ENCODE measurements at places on chromosomes 4 and X.
A peak's percentile ranks its signal among the peaks of the same experiment; 100 is the strongest.

GRCh38 chr4:152588869-152589268 is 53.0 kb upstream of the FBXW7 start:
- DNase-seq = no peak

GRCh38 chr4:152936446-152937335 is 568 bp downstream of the FHDC1 start:
- no peak for DNase-seq

- no peak for DNase-seq
Measured at GRCh38 chr4:23923840-23924239, 34.0 kb upstream of the PPARGC1A start.

- no peak for DNase-seq
Measured at GRCh38 chr4:7844594-7844991, 95.1 kb downstream of the AFAP1 start.

- no peak for DNase-seq
Measured at GRCh38 chrX:17183566-17183965, 191.4 kb upstream of the NHS start.

DNA sequence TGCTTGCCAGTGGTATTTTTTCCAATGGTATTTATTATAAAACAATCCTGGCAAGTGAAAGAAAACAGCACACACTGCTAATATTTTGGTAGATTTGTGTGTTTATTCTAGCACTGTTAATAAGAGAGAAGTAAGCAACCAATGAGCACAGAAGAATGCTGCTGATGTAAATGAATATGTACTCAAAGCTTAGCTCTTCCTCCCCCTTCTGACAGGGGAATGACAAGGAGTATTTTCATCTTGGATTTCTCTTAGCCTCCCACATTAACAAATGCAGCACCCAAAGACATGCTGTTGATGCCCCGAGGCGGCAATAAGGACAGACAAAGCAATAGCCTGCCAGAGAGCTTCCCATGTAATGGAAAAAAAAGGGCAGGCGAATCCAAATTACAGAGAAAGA is 18.6 kb downstream of the ARHGAP6 start:
- no peak for DNase-seq

- no peak for DNase-seq
Measured at GRCh38 chrX:49058794-49059193, at the start of gene CCDC120. CCDC120 (plus strand) TSS chrX:49058999; CDS start chrX:49062042, 3,043 bp downstream.

DNA sequence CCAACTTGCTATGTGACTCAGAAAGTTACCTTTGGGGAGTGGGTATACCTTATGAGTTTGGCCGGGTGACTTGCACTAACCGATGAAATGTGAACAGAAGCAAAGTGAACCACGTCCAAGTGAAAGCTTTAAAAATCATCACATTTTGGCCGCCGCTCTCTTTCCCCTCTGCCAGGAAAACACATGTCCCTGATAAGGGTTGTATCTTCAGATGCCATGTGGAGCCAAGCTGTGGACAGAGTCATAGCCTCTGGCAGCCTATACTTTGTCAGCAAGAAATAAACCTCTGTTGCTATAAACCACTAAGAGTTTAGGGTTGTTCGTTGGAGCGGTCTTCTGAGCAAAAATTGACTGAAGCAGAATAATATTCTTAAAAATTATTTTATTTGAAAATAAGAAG is 92.3 kb downstream of the PRDM5 start:
- no peak for DNase-seq

DNA sequence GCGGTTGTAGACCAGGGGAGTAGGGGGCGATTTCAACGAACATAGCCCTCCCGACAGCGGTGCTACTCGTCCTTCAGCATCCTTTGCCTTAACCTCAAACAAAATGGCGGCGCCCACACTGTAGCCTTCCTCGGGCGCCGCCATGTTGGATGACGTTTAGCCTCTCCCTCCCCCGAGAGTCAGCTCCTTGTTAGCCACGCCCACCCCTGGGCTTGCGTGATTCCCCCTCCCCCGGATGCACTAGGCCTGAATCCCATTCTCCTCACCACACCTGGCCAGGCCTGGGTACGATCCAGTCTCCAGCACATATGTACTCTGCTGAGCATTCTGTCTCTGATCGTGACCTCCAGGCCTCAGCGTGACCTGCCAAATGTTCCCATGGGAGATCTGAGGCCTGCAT is 49.0 kb upstream of the ZNF157 start:
- DNase-seq = no peak

GRCh38 chrX:128653524-128654060 is 601.4 kb upstream of the ACTRT1 start:
- DNase-seq = no peak

DNA sequence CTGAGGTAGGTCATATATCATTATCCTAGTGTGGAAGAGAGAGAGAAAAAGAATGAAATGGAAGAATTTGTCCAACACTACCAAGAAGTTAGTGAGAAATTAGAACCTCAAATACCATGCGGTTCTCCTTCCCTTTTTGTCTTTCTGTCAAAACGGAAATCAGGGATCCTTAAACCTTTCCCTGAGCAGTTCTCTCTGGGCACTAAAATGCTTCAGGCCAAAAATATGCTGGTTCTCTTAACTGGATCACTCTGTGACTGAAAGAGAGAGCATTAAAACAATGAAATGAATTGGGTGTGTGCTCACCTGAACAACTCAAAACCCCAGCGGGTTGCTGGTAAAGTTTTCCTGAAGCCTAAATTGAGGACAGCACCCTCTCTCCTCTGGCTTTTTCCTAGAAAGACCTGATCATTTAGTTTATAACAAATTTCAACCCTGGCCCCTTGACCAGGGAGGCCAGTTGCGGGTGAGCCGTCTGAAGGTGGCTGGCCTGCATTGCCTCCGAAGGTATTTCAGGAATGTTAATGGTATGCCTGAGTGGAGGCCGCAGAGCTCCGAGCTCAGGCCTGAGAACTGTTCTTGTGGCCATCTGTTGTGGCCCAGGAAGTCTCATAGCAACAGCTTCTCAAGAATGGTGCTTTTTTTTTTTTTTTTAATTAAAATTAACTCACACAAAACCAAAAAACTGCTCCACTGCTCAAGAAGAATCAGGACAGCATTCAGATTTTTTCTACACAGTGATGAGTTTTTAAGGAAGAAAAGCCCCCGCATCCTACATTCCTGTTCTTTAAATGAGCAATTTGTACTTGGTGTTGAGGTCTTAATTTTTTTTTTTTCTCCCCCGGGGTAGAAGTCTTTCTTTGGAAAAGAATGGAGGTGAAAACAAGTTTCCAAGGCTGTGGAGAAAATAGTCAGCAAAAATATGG is 155.1 kb downstream of the SHROOM3 start:
- DNase-seq = no peak

GRCh38 chrX:107659286-107659685 is 31.0 kb downstream of the PRPS1 start:
- no peak for DNase-seq

- no peak for DNase-seq
Measured at GRCh38 chrX:123081776-123082175, 102.3 kb upstream of the GRIA3 start.

DNA sequence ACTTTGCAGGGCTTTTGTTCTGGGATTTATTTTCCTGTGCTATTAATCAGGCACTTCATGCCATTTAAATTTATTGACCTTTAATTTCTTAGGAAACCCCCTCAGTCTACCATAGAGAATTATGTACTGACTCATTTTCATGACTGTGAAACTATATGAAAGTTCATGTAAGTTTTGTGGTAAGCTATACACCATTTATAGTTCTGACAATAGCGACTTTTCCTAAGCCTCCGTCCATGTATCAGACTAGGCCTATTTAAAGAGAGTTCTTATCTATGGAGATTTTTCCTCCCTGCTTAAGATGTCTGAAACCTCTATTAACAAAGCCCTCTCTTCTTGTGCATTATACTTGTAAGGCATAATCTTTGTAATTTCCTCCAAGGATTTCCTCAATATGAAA is 111.6 kb downstream of the AFF2 start:
- no peak for DNase-seq

DNA sequence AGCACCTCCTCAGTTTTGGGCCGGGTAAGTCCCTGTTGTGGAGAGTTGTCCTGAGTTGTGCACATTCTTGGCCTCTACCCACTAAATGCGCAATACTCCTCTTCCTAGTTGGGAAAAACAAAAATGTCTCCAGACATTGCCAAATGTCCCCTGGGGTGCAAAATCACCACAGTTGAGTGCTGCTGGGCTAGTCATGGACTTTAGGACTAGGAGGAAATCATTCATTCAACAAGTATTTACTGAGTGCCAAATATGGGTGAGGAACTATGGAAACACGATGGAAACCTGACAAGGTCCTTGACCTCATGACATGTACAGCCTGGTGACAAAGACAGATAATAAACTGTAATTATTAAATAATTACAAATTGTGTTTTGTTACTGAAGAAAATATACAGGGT is 71.6 kb downstream of the STX18 start:
- no peak for DNase-seq

DNA sequence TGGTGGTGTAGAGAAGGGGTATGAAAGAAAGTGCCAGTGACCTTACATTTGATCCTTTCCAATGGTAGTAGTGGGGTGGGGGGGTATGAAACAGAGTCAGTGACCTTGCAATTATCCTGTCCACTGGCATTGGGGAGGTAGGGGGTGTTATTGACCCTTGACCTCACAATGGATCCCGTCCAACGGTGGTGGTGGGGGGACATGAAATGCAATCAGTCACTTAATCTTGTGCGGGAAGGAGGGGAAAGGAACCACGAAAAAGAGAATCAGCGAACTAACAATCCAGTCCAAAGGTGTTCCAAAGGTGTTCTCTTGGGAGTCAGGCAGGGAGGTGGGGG is 619 bp upstream of the PDK3 start:
- no peak for DNase-seq

GRCh38 chr4:174713181-174713580 is 115.9 kb downstream of the GLRA3 start:
- no peak for DNase-seq

GRCh38 chr4:26223155-26223554 is 97.7 kb upstream of the RBPJ start:
- no peak for DNase-seq

DNA sequence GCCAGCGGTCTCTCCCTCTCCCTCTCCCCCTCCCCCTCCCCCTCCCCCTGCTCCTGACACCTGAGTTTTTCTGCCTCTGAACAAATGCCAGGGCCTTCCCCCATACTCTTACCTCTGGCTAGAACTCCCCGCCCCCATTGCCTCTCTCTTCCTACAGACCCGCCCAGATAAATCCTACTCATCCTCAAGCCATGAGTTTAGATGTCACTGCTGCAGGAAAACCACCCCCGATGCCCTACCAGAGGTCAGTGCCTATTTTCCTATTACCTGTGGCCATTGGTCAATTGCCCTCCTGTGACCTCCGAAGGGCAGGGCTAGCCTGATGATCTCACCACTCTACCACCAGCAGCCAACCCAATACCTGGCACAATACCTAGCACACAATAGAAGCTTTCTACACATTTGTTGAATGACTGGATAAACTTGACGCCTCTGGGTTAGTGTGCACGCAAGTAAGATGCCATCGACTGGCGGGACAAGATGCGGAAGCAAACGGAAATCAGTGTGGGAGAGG is 43.7 kb downstream of the SLC2A9 start:
- DNase-seq = no peak

DNA sequence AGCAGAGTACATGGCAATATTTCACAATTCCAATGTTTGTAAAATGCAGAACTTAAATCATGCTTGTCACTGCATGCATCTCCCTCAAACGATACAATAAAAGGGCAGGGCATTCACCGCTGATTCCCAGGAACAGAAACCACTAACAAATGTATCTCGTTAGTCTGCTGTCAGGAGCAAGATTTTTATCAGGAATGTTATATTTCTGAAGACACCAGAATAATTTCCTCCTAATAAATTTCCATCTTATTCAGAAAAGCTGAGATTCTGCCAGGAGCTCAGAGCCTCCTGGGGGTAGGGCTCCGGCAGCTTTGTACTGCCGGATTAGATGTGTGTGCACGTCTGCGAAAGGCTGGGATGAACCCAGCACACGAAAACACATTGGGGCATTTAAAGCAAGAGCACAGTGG is 54.0 kb upstream of the LDB2 start:
- DNase-seq = no peak

GRCh38 chr4:87982036-87982435 is 6.5 kb downstream of the SPP1 start:
- DNase-seq = no peak

GRCh38 chrX:19794690-19795089 is 92.7 kb downstream of the SH3KBP1 start:
- DNase-seq = no peak

DNA sequence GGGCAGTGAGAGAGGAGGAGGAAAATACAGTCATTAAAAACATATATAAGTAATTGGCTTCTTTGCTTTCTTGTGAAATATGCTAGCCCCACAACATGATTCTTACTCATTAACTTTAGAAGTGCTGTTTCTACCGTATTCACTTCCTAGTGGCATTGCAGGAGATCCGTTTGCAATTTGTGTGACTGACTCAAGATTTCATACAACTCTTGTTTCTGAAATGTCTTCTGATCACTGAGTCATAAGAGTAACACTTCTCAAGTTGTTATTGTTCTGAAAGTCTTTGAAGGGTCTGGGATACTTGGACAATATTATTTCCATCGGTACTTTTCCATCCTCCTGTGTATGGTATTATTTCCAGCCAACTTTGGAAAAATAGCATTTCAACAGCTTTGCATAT is 310.8 kb downstream of the PACRGL start:
- DNase-seq = no peak

GRCh38 chr4:20440170-20440569 is 188.5 kb downstream of the SLIT2 start:
- DNase-seq = no peak

GRCh38 chr4:152448854-152449253 is 87.0 kb downstream of the FBXW7 start:
- no peak for DNase-seq

DNA sequence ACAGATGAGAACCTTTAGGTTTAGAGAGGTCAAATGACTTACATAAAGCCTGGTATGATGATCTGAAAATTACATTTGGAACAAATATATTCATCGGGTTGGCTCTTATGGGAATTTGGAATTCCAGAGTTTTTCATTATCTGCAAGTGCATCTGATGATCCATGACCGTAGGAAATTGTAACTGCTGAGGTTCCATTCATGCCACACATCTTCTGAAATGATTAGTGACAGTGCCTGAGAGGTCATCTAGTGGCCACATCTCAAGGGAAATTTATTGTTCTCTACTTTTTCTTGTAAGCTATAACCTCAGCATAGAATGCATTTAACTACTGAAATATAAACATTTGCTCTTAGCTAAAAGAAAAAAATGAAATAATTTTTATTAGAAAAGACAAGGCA is 105.8 kb upstream of the NWD2 start:
- no peak for DNase-seq

GRCh38 chrX:123878252-123878721 is 18.4 kb downstream of the XIAP start:
- no peak for DNase-seq

GRCh38 chrX:49165901-49166881 is 3.6 kb downstream of the MAGIX start:
- DNase-seq = peak; percentile 45
